Foreskin fibroblast (primary cell): ENCODE measurements at places on chromosomes 12 and 14.

DNA sequence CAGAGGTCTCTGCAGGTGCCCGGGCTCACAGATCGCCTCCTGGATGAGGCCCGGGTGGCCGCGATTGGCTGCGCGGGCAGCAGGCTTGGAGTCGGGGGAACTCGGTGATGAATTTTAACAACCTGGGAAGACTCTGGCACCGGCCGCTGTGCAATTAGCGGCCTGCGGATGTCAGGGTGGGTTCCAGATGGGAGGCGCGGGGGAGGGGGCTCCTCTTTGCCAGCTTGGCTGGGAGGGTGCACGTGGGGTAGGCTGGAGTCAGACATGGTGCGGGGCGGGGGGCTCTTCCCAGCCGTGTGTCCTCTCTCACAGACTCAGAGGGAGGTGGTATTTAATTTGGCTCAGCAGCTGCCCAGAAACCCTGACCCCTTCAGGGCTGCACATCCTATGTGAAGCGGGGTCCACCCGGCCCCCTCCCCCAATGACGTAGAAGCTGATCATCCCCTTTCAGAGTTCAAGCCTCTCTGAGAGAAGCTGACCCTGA, 81.4 kb downstream of the KIF26A start:
- DNase-seq = no peak

DNA sequence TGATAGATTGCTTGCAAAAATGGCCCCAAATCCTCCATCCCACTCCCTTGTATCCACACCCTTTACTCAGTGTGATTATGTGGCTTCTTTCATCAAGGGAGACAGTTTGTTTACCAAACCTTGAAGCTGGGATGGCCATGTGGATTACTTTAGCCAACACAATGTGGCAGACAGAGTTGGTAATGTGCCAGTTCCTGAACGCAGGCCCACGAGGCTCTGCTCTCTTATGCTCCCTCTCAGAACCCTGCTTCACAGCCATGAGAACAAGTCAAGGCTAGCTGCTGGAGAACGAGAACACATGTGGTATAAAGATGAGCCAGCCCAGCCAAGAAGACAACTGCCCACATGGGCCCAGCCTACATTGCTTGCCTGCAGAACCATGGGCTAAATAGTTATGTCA, 162.3 kb downstream of the NDUFA12 start:
- DNase-seq = no peak

- DNase-seq = no peak
Observed at GRCh38 chr14:43981135-43981768, 525.8 kb downstream of the FSCB start.

DNA sequence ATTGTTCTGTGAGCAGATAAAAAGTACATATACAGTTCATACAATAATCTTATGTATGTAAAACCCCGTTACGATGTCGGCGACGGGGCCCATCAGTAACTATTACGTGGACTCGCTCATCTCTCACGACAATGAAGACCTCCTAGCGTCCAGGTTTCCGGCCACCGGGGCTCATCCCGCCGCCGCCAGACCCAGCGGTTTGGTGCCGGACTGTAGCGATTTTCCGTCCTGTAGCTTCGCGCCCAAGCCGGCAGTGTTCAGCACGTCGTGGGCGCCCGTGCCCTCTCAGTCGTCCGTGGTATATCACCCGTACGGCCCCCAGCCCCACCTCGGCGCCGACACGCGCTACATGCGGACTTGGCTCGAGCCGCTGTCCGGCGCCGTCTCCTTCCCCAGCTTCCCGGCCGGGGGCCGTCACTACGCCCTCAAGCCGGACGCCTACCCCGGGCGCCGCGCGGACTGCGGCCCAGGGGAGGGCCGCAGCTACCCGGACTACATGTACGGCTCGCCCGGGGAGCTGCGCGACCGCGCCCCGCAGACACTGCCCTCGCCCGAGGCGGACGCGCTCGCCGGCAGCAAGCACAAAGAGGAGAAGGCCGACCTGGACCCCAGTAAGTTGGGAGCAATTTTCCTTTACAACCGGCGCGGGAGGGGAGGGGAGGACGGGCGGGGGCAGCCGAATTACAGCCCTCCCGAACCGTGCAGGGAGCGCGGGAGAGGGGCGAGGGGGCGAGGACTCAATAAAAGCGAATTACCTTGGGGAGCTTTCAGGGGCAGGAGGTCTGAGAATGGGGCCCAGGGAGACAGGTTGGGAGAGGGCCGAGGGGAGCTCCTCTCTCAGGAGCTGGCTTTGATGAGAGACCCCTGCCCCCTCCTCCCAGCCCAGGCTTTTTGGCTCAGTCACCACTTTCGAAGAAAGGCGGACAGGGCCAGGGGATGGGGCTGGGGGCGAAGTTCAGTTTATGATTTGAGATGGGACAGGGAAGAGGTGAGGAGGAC, at the start of gene HOXC9:
TSS of gene HOXC9 (plus strand) at position 46 of the 999 bp plus-strand sequence. CDS start at position 74, 28 bp downstream.
- no peak for DNase-seq

DNA sequence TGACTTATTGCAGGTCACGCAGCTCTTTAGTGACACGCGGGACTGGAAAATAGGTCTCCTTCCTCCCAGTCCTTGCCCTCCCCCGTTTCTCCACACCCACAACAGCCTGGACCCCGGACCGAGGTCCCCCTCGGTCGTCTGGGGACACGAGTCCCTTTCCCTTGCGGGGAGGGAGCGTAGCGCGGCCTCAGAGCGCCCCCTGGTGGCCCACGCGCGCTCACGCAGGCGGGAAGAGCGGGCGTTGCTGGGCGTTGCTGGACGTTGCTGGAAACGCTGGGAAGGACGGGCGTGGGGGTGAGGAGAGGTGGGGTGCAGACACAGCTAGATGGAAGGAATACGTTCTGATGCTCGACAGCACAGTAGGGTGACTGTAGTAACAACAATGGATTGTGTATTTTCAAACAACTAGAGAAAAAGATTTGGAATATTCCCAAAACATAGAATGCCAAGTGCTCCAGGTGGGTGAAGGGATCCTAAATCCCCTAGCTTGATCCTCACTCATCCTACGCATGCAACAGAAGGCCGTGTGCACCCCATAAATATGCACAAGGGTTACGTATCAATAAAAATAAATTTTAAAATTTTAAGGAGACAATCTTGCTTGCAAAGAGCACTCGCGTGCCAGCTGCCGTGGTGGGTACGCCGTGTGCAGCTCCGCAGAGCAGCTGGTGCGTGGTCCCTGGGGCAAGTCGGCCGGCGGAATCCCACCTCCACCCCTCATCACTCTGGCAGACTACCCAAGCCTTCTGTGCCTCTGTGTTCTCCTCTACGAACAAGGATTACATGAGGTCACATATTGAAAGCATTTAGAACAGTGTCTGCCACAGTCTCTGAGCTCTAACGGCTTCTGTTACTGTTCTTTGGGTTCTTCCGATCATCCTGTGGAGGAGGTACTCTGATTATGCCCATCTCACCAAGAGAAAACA, 87.4 kb downstream of the B4GALNT3 start:
- DNase-seq = peak; percentile 29

- peak; percentile 82 for DNase-seq
Observed at GRCh38 chr14:66624336-66624937, 116.5 kb downstream of the GPHN start.

- DNase-seq = no peak
Observed at GRCh38 chr12:57385586-57385985, 45.3 kb downstream of the R3HDM2 start.

DNA sequence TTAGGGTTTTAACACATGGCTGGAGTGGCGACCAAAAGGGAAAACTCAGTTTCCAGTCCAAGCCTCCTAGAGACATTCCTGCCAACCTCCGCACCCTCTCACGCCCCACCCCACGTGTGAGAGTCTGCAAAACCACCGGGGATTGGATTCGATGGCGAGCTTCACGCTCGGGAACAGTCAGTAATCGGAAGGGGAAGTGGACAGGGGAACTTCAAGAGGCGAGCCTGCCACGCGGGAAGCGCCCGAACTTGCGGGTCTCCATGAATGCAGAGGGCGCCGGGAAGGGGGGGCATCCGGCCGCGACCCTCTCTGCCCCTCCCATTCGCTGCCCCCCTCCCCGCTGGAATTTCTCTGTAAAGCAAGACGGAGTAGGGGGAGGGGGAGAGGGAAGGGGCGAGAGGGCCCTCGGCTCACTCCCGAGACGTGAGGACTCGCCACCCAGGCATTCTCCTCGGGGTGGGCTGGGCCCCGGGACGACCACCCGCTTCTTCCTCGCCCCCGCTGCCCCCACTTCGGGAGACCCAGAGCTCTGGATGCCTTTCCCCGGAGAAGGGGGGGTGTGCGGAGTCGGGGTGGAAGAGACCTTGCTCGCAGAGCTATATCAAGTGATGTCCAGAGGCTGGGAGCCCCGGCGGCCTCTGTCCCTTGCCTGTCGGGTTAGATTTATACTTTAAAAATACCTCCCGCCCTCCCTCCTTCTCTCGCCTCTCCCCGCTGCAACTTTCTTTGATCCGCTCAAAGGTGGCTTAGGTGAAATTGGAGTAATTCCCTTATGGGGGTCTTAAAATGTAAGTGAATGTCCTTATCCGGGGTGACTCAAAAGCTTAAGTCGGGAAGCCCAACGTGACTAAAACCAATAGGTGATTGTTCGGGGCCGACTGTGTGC, 2.5 kb upstream of the CCND2 start:
- DNase-seq = peak; percentile 63

DNA sequence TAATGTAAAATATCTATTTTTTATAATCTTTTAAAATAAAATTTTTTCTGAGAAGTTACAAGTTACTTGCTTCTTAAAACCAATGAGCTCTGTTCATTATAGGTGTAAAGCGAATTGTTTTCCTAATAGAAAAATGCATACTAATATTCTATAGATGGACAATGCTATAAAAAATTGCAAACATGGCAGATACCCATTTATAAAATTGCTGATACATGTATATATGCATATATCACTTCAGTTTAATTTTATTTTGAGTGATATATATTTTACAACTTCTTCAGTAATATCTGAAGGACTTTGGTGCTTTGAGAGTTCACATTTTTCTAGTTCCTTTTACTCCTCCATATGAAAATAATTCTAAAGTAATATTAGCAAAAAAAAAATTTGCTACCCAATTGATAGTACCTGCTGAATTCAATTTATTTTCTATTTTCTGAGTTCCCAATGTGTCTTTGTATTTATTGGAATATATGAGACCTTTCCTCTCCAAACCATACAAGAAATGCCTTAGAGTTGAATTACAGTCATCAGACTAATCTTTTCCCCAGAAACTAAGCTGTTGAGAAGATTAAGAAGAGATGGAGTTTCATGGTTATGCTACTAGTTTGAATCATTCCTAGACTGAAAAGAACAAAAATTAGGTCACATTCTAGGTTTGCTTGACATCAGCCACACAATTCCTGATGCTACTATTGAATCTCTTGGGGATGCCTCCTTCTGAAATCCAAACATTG, 1937.5 kb upstream of the SEL1L start:
- DNase-seq = no peak

DNA sequence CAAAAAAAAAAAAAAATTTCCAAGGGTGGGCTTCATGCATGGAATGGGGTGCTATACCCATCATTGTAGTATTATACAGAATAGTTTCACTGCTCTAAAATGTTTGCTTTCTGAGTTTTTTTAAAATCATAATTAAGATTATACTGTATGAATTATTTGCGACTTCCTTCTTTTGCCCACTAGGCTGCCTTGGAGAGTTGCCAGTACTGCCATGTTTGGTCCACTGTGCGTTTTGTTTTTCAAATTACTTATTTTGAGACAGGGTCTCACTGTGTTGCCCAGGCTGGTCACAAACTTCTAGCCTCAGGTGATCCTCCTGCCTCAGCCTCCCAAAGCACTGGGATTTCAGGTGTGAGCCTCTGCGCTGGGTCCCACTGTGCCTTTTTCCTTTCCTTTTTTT, 19.9 kb downstream of the PLBD2 start:
- DNase-seq = peak; percentile 28

GRCh38 chr12:38555620-38556591, 239.3 kb downstream of the ALG10B start:
- no peak for DNase-seq

DNA sequence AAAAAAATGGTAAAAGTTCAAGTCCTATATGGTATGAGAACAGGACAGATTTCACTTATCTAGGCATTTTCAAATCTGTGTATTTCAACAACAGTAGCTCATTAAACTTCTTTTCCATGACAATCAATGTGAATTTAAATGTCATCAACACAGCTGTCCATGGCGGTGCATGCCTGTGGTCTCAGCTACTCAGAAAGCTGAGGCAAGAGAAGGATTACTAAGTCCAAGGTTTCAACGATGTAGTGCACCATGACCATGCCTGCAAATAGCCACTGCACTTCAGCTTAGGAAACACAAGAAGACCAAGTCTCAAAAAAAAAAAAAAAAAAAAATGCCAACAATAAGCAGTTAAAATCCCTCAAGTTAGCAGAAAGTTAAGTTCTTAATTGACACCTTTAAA, 214.6 kb downstream of the C12orf50 start:
- DNase-seq = no peak

DNA sequence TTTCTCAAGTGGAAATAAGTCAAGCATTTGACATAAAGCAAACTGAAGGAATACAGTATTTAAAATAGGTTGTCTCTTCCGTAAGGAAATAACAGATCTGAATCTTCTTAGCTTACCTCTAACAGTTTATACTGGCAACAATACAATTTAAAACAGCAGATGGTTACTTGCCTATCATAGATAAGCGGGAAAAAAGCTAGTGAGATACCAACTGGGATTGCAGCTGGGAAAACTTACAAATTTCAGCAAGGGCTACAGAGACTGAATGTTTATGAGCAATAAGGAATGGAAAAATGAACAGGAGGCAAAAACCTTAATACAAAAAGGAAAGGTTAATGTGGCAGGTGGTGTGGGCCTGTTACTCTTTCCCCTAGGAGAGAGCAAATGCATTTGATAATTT, 220.0 kb downstream of the RASSF9 start:
- no peak for DNase-seq

DNA sequence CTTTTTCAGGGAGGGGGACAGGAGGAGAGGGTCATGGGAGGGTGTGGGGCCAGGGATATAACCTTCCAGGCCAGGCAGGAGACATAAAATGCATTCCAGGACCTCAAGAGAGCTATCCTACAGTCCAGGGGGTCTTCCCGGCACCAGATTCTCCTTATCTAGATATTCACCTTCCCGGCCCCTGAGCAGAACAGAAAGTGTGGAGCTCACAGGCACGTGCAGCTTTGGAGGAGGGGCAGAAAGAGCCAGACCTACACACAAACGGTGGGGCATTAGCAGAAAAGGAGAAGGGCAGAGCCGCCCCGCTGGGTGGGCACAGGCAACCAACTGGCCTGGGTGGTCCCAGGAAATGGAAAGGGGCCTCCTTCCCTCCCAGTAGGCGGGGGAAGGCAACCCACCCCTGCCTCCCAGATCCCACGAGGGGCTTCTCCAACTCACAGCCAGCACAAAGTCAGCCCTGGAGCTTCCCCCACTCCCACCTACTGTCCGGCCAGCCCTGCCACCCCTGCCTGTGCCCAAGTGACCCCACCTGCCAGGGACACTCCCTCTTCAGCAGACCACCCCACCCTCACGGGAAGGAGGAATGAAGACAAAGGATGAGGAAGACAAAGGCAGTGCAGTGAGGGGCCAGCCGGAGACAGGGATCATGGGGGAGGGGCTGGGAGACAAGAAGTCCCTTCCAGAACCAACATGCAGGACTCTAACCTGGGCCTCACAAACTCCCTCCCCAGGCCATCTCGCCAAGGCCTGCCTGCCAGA, 33.3 kb downstream of the CCDC85C start:
- no peak for DNase-seq

GRCh38 chr14:55867719-55868118, 250.5 kb upstream of the PELI2 start:
- peak; percentile 61 for DNase-seq

GRCh38 chr14:64542836-64543201, 2.3 kb downstream of the HSPA2 start:
- DNase-seq = no peak

GRCh38 chr12:62578726-62579125, 112.1 kb downstream of the MON2 start:
- DNase-seq = no peak

GRCh38 chr12:124963211-124963610, 25.7 kb downstream of the DHX37 start:
- DNase-seq = no peak

- DNase-seq = no peak
Observed at GRCh38 chr12:111209811-111210210, 159.1 kb downstream of the PHETA1 start.
